ENCODE measurements at places on chromosomes 2 and 18.

DNA sequence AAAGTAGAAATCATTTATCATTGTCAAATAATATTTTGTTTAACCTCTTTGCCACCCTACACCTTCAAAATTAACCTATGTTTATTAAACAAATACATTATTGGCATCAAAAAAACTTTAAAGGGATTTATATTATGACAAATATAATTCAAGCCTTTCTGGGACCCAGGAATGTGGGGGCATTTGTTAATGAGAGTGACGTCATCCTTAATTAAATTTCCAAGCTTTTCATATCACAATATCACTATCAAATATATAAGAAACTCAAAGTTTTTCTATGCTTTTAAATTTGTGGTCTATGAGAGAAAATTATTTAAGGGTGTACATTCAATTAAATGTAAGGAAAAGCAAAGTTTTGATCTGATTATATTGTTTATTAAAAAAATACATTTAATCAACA, 307.4 kb upstream of the POU3F3 start:
- DNase-seq: no peak

DNA sequence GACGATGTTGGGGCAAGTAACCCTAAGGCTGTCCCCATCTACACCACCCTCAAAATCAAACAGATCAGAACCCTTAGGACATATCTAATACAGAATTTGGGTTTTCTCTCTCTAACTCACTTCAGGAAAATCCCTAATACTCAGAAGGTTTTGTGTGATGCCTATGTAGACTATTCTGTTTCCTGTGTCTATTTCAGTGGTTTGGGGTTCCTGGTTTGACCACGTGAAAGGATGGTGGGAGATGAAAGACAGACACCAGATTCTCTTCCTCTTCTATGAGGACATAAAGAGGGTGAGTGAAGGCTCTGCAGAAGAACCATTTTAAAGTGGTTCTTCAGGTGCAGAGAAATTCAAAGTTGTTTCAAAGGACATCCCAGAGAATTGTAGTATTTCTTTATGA, 16.3 kb downstream of the SULT1C2 start:
- DNase-seq: no peak

DNA sequence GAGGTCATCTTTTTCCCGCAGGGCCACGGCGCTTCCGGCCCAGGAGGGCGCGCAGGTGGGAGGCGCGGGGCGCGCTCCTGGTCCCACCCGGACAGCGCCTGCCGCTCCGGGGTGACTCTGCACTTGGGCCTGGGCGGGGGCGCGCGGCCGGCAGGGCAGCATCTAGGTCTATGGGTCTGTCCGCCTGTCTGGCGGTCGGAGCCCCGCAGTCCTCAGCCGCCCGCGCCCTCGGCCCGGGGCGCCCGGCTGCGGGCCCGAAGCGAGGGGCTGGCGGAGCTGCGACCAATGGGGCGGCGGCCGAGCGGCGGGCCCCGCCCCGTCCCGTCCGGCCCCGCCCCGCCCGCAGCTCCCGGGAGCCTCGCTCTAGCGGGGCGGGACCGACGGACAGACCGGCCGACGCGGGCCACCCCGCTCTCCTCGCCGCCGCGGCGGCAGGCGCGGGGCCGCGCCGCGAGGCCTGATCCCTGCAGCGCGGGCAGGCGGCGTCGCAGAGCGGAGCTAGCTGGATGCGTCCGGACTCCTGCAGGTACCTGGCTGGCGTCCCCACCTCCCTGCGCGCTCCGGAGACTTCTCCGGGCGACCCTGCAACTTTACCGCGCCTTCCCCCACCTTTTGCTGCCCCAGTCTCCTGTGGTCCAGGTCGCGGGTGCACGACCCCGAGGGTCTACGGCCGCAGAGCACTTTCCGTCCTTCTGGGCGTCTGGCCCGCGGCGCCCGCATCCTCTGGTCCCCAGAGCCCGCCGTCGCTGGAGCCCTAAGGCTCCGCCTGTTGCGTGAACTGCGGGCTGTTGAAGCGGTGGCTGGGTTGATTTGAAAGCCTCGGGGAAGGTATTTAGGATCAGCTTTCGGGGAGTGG, at the start of gene KCNS3:
Gene KCNS3, plus strand, starts transcription at position 387 of the 856 bp plus-strand sequence. CDS start 52,342 bp downstream, outside the sequence.
- no peak for DNase-seq

DNA sequence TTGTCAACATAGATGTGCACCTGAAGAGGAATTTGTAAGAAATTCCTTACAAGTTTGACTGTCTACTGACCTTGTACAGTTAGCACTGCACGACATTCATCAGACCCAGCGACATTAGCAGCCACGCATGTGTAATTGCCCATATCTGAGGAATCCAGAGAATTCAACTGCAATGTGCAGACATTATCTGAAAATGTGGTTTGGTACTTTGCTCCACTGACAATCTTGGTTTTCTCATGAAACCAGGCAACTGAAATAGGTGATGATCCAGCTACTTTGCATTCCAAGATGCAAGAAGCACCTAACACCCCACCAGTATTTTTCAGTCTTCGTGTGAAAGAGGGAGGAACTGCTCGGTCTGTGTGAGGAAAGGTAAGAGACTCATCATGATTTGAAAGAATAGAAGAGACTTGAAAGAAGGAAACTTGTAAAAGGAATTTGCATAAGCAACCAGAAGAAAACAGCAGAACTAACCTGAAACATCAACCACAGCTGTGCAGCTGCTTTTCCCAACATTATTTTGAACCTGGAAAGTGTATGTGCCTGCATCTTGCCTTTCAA, 83.4 kb downstream of the TTN start:
- no peak for DNase-seq

DNA sequence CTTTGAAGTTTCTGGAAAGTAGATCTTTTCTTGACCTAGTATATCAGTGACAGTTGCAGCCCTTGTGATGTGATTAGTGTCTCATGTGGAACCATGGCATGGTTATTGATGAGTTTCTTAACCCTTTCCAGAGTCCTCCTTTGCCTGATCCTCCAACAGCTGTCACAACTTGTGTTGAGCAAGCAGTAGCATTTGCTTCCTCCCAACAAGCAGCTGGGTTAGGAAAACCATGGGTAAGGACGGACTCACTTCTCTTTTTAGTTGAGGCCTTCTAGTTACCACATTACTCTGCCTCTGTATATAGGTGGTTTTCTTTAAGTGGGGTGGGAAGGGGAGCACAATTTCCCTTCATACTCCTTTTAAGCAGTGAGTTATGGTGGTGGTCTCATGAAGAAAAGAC, 96.3 kb downstream of the XRCC5 start:
- no peak for DNase-seq

DNA sequence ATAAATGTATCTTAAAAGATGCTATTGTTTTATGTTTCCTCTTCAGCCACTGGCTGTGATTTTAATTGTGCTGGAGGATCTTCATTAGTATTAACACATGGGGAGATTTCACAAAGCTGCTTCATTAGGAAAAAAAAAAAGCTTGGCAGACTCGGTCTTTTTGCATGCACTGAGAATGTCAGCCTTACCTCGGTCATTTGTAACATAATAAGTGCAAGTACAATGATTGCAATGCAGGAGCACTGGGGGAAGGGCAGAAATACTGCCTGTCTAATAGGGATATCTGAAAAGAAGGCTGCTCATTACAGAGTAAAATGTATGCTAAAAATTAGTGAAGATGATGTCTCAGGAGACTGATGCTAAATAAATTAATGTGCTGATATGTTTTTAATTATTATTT, 1.3 kb upstream of the BAZ2B start:
- DNase-seq: peak; percentile 78

GRCh38 chr2:186256540-186256939, 229.5 kb upstream of the ZC3H15 start:
- peak; percentile 74 for DNase-seq

- DNase-seq: peak; percentile 45
Measured at GRCh38 chr2:33598561-33599174, 431 bp downstream of the FAM98A start.

GRCh38 chr2:170462433-170463205, 252.5 kb upstream of the SP5 start:
- DNase-seq: no peak

DNA sequence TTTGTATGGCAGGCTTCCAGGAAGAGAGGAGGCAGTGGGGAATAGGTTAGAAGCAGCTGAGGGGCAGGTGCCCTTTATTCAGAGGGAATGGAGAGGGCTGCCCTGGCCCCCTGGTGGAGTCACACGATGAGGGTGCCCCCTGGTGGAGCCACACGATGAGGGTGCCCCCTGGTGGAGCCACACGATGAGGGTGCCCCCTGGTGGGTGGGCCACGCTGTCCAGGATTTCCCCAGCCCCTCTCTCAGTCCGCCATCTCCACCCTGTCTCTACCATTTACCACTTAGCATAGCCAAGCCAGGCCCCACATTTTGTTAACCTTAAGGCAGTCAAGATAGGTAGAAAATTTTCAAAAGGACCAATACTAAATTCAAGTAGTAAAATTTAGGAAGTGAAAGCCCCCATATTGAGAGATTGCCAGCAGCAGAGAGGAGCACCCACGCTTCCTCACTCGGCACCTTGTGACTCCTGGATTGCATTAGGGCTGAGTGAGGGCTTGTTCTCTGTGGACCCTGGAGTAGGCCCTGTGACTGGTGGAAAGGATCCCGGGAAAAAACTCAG, 10.4 kb upstream of the FAM228A start:
- DNase-seq: peak; percentile 13

GRCh38 chr2:157722580-157723234, 94.0 kb upstream of the ACVR1C start:
- no peak for DNase-seq

GRCh38 chr2:147425437-147426029, 419.3 kb upstream of the ACVR2A start:
- no peak for DNase-seq

DNA sequence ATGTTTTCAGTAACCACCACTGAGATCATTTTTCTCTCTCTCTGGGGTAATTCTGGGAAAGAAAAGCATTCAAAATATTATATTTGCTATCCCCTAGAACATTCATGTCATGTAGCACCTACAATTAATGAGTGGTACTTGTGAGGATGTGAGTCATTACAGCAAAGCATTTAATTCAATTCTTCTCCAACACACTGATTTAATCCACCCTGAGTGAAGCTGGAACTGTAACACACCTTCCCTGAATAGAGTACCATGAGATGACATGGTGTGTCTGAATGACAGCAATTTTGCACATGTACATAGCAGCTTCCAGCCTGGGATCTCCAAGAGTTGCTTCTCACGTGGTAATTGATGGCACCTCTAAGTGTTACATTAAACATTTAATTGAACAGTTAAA, 207.1 kb upstream of the SLC14A2 start:
- DNase-seq: no peak

- DNase-seq: no peak
Measured at GRCh38 chr2:184677171-184677570, 78.8 kb downstream of the ZNF804A start.

DNA sequence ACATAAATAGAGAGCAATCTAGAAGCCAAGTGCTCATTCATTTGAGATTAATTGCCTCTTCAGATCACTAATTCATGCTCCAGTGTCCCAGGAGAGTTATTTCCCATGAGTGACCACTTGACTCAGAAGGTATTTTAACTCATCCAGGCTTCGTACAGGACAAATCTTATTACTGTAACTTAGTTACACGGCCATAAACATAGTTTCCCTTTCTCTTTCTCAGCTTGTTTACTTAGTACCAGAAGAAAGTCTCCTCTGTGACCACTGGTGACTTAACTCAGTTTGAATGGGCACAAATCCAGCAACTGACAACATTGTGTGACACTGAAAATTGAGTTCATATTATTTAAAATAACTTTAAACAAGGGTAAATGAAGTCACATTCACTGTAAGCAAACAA, 25.3 kb downstream of the MMADHC start:
- DNase-seq: peak; percentile 32

GRCh38 chr18:35059280-35059927, 18.2 kb downstream of the MAPRE2 start:
- DNase-seq: peak; percentile 68

GRCh38 chr18:22523481-22523880, 105.8 kb upstream of the CTAGE1 start:
- DNase-seq: no peak

- no peak for DNase-seq
Measured at GRCh38 chr2:240881913-240882312, 13.3 kb downstream of the AGXT start.

- DNase-seq: no peak
Measured at GRCh38 chr2:69578198-69578540, 65.4 kb downstream of the AAK1 start.

DNA sequence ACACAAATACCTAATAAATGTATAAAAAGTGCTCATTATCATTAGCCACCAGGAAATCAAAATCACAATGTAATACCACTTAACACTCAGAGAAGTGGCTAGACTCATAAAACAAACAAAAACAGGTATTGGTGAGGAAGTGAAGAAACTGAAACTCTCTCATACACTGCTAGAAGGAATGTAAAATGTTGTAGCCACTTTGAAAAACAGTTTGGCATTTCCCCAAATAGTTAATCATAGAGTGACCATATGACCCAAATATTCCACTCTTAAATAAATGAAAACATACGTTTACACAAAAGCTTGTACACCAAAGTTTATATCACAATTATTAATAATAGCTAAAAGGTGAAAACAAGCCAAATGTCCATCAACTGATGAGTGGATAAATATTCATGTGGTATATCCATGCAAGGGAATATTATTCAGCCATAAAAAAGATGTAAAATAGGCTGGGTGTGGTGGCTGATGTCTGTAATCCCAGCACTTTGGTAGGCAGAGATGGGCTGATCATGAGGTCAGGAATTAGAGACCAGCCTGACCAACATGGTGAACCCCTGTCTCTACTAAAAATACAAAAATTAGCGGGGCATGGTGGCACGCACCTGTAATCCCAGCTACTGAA, 86.2 kb upstream of the COL5A2 start:
- DNase-seq: no peak

GRCh38 chr2:232333361-232334135, 45.0 kb upstream of the ALPP start:
- no peak for DNase-seq

- no peak for DNase-seq
Measured at GRCh38 chr2:232927032-232927792, 57.1 kb downstream of the SNORC start.

DNA sequence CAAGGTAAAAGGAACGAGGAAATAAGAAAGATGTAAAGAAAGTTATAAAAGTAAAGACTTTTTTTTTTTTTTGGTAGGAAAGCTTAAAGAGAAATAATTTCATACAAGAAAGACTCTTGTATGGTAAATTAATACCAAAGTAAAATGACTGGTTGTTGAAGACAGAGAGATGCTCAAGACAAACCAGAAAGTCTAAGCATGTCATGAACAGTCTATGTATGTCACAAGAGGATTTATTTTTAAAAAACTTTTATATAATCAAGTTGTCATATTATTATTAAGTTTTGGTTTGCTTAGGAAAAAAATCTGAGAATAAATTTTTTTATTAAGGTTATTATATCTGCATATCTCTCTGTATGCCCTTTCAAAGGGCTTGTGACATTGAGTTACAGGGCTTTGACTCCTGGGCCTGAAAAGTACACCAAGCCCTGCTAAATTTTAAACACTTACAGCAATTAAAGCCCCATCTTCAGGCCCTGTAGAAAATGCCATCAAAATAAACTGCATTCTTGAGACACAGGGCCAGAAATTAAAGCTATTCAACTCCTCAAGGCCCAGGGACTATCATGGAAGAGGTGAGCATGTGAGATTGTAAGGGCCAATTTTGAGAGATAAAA, 10.9 kb upstream of the SGPP2 start:
- no peak for DNase-seq

GRCh38 chr2:225031599-225031998, 10.7 kb downstream of the DOCK10 start:
- no peak for DNase-seq

GRCh38 chr2:209946539-209946938, 55.9 kb upstream of the RPE start:
- DNase-seq: no peak
